ENCODE measurements at places on chromosomes 11 and 22.

- DNase-seq = no peak
Measured at GRCh38 chr11:72012897-72013721, 14.4 kb downstream of the IL18BP start.

- DNase-seq = peak; percentile 63
Measured at GRCh38 chr11:32374261-32374711, 61.1 kb downstream of the WT1 start.

DNA sequence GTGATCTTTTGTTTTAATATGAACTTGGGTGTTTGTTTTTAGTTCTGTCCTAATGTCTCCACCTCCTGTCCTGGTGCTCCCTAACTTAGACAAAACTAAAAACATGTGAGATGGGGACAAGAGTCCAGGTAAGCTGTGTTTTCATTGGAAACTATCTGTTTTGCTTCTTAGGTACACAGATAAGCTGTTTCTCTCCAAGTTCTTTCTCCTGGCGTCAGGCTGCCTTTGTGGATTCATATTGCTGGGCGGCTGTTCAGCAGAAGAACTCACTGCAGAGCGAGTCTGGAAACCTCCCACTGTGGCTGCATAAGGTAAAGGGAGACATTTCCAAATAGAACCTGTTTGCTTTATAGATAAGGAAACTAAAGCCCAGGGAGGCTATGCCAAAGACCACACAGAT is 24.7 kb downstream of the PANX1 start:
- no peak for DNase-seq

- DNase-seq = no peak
Measured at GRCh38 chr11:61820174-61820573, 3.4 kb upstream of the FADS1 start.

GRCh38 chr11:75347781-75348566 is 3.5 kb downstream of the ARRB1 start:
- no peak for DNase-seq

DNA sequence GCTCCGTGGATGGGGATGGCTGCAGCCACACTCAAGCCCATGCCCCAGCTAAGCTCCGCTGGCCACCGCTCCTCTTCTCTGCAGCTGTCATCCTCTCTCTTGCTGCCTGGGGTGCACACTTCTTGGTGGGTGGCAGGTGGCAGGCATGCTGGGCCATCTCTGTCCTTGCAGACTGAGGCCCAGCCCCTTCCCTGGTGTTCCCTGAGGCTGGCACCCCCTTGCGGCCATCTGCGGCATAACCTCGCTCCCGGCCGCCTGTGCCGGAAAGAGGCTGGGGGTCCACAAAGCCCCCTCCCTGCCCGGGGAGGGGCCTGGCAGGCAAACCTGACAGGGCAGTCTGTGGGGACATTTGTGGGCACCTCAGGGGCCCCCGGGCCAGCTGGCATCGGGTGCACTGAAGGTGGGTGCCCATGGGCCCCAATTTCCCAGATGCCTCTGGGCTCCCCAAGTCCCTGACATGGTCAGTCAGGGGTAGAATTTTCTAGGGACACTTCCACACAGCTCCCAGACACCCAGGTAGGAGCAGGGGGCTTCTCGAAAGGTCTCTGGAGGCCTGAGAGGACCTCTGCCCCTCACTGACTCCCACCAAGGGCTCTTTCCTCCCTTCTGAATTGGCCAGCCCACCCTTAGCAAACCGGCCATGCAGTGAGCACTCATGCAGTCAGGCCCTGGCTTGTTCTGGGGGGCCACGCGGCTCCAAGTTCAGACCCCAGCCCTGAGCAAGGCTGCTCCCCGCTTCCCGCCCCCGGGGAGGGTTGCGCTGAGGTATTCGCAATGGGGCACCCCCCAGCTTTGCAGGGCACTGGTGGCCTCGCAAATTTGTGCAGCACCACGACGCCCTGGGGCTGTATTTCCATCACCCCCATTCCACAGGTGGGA is 23.5 kb upstream of the TH start:
- peak; percentile 72 for DNase-seq

DNA sequence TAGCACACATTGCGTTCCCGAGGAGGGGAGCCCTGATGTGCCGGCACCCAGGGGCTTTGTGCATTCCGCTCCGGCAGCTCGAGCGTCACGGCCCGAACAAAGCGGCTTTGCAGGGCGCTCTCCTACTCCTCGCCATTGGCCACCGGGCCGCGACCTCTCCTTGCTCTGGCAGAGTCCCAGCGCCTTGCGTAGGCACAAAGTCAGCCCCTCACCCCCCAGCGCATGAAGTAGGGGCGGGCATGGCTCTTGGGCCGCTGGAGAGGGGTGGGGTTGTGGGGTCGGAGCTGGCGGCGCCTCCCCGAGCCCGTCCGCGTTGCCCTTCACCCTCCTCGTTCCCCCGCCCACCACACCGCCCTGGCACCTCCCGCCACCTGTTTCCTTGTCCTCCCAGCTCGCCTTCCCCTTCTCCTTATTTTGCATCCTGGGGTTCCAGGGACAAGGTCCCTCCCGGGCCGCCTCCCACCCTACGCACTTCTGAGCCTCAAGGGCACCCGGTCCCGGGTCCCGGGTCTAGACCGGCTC is 753 bp upstream of the PPARA start:
- DNase-seq = no peak

- peak; percentile 81 for DNase-seq
Measured at GRCh38 chr11:79440571-79441460, at the start of gene TENM4. TSS of gene TENM4 (minus strand) at chr11:79441030. CDS start at chr11:79069944, 371,086 bp downstream.

GRCh38 chr11:57049749-57050148 is 61.0 kb downstream of the OR5AK2 start:
- DNase-seq = no peak

DNA sequence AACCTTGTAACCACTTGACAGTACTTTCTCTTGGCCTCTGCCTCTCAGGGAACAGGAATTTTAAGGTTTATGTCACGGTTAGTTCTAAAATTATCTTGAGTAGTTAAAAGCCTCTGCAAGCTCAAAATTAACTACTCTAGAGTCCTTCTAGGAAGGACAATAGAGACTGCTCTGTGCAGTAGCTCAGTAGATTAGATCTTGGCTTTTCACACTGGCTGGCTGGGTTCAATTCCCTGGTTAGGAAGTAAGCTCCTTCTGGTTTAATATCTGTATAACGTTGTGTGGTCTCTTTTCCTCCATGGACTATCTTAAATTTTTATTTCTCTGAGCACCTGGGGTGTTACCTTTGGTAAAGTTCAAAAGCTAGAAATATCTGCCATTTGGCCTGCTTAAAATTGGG is 109.2 kb downstream of the AASDHPPT start:
- DNase-seq = no peak

DNA sequence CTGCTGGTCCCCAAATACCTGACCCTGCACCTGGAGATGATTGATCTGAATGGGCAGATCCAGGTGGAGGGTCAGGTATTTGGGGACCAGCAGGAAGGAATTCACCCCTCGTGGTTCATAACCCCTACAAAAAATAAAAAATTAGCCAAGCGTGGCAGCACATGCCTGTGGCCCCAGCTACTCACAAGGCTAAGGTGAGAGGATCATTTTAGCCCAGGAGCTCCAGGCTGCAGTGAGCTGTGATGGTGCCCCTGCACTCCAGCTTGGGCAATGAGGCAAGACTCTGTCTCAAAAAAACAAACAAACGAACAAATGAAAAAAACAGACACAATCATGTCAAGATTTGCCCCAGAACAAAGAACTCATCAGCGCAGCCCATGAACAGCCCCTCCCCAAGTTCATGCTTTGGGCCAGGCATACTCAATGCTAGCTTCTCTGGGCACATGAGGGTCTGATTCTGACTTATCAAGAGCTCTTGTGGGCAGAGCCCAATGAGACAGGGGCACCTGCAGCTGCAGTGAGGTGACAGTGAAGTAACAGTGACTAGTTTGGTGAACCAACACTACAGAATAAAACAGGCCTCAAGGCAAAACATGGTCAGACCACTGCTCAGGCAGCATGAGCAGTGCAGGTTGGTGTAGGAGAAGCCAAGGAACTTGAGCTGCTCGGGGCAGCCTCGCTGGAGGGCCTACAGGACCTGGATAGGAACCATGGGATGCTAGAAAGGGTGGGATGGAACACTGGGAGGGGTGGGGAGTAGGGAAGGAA is 10.2 kb upstream of the FCHSD2 start:
- DNase-seq = no peak

- DNase-seq = peak; percentile 42
Measured at GRCh38 chr11:61477727-61478148, 30.8 kb upstream of the LRRC10B start.

Measured in BE2C (cell line).